ENCODE measurements at places on chromosomes 1 and 21.

DNA sequence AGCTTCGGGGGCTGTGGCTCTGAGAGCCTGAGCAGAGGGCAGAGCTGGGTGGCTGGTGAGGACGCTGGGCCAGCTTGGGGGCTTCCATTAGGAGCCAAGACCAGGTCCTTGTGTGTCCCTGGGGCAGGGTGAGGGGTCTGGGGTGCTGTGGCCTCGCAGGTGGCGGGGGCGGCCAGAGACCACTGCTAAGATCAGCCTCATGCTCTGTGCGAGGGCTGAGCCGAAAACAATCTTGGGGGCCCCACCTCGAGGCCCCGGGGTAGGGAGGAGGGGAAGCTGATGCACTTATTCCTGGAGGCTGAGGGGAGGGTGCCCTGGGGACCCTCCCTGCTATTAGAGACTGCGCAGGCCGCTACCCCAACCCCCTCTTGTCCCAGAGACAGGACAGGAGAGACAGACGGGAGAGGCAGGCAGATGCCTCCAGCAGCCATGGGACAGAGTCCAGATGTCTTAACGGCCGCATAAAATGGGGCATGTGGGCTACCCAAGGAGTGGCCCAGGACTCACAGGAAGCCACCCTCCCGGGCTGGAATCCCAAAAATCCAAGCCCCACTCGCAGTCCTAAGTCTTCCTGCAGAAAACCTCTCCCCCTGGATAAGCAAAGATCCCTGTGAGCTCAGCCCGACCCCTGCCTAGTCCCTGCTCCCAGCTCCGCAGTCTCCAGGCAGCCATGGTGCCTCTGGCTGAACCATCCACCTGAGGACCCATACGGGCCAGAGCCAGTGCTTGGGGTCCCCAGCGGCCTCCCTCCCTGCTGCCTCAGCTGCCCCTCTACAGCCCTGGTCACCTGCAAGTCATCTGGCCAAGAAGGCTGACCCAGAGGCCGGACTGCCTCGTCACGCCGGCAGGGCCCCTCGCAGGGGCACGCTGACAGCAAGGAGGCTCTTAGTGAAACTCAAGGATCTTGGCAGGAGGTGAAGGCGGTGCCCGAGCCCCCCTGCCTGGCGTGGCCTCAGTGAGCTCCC lies 43.6 kb upstream of the COL18A1 start:
- DNase-seq, result no peak

DNA sequence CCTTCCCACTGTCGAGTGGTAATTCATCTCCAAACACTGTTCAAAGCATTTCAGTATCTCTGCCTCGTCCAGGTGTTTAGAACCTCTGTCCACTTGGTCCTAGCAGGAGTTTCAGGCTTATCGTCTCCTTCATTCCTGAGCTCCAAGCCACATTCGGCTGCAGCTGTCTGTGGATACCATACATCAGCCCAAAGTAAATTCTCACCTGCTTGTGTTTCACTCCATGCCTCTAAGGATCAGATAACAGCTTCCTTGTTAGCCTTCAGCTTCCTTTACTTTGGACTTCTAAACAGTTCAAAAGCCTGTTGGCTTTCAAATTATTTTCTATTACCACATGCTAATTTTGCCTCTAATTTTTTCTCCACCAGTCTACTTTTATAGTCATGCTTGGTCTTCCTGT lies 219.0 kb upstream of the L1TD1 start:
- no peak for DNase-seq

DNA sequence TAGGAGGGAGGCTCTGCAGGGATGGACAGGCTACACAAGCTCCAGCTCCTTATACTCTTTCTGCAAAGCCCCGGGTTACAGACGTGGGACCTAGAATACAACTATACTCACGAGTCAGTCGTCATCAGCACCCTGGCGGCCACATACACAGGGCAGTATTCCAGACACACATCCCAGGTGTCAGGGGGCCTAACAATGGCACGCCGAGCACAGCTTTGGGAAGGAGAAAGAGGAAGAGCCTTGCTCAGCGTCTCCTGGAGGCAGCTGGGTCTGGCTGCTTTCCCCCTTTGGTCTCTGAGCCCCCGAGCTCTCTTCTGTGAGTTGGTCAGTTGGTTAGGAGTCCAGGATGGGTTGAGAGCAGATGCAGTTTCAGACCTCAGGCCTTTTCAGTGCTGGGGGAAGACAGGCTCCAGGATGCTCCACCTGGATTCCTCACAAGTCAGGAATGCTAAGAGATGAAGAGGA lies 4.5 kb upstream of the POU3F1 start:
- DNase-seq, result no peak

DNA sequence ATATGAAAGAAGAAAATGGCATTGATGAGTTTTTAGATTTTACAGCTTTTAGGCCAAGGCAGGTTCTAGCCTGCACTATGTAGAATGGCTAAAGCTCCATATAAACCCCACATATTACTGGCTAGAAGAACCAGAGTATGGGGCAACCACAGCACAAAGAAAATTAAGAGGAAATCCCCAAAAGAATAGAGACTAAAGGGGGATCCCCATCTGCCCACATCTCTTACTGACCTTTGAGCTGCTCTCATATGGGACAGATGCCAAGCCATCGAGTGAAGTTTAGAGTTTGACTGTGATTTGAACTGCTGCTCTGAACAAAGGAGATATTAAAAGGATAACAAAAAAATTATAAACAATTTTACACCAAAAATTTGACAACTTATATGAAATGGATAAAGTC lies 102.2 kb upstream of the HAO2 start:
- DNase-seq, result no peak

DNA sequence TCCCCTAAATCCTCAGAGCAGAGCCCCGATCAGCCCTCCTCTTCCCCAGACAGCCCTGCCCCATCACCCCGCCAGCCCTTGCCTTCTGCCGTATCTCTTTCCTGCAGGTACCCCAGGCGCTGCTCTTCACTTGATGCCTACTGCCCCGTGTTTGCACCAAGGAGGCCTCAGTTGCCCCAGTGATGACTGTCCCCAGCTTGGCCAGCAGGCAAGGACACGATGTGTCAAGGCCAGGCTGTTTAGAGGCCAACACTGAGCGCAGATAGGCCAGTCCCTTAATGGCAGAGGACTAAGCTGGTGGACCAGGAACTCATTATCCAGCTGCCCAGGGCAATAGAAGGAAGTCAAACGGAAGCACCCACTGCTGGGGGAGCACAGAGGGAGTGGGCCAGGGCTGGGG lies 68.4 kb downstream of the CAMK2N1 start:
- DNase-seq, result no peak

DNA sequence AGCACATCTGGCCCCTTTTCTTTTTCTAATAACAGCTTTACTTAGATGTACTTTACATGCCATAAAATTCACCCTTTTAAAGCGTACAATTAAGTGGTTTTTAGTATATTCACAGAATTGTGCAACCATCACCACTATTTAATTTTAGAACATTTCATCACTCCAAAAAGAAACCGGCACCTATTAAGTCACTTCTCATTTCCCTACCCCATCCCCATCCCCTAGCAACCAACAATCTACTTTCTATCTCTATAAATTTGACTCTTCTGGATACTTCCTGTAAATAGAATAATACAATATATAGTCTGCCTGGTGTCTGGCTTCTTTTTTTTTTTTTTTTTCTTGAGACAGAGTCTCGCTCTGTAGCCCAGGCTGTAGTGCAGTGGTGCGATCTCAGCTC lies 59.5 kb upstream of the ENAH start:
- no peak for DNase-seq

GRCh38 chr1:5915587-5916571 lies 76.3 kb downstream of the NPHP4 start:
- DNase-seq, result peak; percentile 21

DNA sequence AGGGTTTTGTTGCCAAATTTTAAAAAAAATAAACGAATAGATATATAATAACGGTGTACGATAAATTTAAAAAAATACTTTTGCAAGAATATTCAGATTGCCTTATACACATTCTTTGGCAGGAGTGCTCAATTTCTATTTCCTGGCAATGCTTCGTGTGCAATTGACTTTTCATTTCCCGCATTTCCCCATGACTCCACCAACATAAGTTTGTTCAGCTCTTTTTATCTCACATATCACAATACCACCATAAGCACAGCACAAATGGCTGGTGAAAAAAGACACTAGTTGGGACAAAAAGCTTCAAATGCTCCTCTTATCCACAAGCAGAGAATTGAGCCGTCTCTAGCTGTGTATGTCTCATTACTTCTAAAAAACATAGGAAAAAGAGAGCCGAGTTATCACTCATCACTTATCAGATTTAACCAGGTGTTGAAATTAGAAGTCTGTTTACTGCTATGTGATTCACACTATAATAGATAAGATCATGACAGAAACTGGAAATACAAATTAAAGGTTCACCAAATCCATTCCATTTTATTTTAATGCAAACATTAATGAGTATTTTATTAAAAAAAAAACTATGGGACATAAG lies 28.9 kb upstream of the RGS1 start:
- no peak for DNase-seq

- no peak for DNase-seq
Observed at GRCh38 chr21:42685036-42685435, 31.6 kb downstream of the PDE9A start.

GRCh38 chr1:65421351-65422025 lies 1.0 kb downstream of the LEPR start:
- no peak for DNase-seq

- no peak for DNase-seq
Observed at GRCh38 chr1:206446688-206447421, 23.4 kb upstream of the IKBKE start.

DNA sequence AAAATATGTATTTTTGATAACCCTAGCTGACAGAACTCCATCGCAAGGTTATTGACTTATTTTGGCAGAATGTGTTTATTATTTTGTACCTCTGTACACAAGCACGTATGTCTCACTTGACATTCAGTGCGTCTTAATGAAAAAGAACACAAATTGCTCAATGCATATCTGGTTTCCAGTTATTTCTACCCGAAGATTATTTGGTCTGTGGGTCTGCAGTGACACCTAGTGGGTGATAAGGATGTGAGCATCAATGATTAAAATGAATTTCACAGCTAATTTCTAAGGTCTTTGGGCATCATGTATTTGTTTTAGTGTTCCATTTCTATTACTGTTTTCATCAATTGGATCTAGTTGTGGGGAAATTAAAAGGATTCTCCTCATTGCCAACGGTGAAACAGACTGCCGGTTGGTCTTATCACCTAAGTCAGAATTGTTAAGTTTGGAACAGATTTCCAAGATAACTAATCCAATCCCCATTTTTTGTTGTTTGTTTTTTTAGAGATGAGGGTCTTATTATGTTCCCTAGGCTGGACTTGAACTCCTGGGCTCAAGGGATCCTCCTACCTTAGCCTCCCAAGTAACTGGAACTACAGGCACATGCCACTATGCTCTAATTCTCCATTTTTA lies 13.9 kb downstream of the DDX20 start:
- DNase-seq, result peak; percentile 61
